ENCODE measurements at places on chromosomes 1 and 21.
A peak's percentile ranks its signal among the peaks of the same experiment; 100 is the strongest.

- no peak for DNase-seq
Measured at GRCh38 chr1:3473381-3473844, 18.9 kb downstream of the ARHGEF16 start.

DNA sequence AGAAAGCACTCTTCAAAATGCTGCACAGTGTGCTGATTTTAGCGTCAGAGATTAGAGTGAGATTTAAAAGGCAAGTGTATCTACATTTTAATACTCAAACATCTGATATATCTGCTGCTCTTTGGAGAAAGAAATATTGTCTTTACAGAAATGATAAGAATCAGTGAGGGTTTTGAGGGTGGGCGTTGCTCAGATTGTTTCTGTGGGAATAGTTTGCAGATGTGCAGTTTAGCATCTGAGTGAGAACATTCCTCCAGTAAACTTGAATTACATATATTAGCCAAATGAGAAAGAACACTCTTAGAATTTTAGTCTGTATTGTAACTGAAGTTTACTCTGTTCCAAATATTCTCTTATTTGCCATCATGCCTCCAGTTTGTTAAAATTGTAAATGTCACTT, 549.2 kb downstream of the NEGR1 start:
- no peak for DNase-seq

DNA sequence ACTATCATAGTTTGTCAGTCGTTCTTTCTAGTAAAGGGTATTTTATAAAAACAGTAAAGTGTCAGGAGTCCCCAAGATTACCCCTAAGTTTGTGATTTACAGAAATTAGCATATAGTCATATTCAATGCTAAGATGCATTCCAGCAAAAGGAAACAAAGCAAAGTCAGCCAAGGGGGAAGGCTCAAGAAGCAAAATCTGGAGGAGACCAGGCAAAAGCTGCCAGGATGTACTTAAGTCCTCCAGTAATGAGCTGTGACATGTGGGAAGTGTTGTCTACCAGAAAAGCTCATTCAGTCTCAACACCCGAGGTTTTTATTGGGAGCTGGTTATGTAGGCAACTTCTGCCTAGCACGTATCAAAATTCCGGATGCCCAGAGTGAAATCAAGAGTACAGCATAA, 373.4 kb upstream of the TMPRSS15 start:
- no peak for DNase-seq

DNA sequence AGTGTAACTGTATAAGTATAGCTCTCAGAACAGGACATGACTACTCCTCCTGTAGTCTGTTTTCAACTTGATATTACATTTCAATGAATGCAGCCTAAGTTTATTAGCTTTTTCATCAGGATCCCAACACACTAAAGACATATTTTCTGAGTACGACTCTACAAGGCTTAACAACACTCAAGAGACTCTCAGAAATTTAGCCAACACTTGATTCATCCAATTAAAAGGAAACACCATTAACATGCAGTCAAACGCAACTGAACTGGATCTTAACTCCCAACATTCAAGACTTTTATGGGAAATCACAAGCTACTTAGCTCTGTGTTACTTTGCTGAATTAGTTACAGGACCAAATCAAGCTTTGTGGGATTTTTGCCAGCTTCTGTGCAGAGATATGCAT, 65.2 kb upstream of the SGIP1 start:
- DNase-seq = no peak

DNA sequence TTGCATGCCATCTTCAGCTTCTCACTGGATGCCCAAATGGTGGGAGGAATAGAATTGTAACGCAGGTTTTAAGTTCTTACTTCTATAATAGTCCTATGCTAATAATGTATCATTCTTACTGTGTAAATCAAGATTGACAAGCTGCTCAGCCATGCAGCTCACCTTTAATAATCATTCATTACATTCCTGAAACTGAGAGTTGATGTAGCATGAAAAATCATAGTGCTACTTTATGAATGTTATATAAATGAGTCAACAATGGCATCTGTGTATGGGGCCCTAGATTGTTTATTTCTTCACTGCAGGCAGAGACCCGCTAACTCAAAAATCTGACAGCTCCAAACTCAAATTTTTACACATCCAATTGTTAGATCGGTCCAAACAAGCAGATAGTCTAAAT, 34.4 kb downstream of the FH start:
- no peak for DNase-seq

DNA sequence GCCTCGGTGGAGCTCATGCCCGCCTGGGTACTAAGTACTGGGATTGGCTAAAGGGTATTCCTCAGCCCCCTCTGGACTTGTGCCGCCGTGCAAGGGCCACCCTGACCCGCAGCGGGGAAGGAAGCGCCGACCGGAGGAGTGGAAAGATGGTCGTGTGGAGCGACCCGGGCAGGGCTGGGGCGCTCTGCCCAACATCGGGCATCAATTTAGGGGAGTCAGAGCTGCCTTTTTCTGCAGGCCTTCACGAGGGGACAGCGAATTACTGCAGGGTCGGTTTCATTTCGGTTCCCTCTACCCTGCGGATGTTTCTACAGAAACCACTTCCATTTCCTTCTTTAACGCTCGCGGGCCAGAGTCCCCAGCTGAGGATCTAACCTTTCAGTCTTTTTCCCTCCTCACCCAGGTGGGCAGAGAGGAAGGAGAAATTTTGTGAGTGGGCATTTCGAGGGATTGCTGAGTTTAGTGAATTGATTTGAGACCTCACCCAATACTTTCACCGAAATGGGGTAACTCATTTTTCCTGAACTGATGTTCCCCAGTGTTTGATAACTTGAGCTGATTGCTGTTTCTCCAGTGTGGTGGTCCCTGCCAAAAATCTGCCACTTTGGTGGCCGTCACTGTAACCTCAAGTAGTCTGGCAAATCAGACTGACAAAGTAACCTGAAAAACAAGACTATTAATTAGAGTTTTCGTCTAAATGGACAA, 1.1 kb downstream of the TOR1AIP1 start:
- DNase-seq = no peak

DNA sequence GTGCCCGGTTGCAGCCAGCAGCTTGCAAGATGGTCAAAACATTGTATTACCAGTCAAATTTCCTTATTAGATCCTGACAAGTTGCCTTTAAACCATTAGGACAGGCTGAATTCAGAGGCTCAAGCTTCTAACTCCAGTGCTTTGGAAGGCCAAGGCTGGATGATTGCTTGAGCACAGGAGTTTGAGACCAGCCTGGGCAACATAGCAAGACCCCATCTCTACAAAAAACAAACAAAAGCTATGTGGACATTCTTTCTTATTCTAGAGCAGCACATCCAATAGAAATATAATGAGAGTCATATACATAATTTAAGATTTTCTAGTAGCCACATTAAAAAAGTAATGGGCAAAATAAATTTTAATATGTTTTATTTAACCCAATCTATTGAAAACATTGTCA, 149.3 kb downstream of the RUNX1 start:
- no peak for DNase-seq

- no peak for DNase-seq
Measured at GRCh38 chr1:9444532-9444931, 94.7 kb upstream of the SLC25A33 start.

DNA sequence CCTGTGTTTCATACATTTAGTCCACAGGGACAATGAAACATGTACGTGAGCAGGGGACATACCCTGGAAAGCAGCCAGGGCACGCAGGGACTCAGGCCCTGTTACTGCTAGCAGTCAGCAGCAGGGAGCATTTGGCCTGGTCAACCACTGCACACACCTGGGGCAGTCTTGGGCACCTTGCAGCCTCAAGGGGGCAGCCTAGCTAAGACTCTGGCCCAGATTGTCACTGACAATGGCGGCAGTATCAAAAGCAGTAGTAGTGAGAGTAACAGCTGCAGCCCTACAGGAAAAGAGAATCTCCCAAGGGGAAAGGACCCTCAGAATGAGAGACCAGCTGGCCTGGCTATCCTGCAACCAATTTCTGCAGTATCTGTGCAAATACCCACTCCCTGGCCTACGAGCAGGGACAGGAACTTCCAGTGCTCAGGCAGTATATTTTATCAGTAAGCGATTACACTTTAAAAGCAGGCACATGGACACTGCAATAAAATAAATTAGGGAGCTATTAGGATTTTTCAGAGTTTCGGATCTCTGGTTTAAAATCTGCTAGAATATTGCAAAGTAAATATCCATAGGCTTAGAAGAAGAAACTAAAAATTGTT, 475.6 kb downstream of the LTN1 start:
- peak; percentile 48 for DNase-seq

DNA sequence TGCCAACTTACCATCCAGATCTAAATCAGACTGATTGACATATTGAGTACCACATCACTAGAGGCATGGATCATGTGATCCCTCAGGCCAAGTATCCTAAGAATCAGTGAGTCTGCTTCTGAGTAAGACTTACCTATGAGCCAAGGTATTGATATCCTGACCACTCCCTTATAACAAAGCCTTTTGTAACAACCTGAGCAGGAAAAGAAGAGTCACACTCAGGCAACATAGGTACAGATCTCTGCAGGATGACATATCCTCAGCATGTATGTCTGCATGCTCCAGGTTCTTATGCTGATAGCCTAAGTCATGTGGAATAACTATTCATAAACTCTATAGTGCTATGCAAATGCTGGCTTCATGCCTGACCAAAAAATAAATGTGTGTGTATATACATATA, 2.3 kb upstream of the LCE1A start:
- no peak for DNase-seq

DNA sequence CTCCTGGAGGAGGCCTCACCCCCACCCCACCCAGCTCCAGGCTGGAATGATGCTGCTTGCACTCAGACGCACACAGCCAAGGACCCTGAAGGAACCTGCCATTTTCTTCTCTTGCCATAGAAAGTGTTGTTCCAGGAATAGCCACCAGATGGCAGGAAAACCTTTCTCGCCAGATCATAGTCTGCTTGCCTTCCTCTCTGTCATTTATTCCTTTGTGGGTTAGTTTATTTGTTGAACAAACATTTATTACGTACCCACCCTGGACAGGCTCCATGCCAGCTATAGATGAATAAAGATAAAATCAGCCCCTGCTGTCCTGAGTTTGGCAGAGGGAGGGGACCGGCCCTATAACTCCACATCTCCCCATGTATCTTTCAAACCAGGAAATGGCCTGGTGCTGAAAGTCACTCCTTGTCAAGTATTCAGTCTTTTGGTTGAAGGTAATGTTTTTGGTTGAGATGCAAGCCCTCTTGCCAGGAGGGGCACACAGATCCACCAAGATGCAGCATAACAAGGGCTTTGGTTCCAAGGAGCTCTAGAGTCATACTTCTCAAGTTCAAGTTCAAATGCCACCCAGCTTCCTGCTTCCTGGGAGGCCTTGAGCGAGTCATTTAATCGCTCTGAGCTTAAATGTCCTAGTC, 7.0 kb upstream of the KCNC4 start:
- peak; percentile 34 for DNase-seq

- no peak for DNase-seq
Measured at GRCh38 chr1:190169311-190170067, 308.2 kb downstream of the BRINP3 start.

GRCh38 chr1:227953022-227953412, 5.3 kb upstream of the WNT9A start:
- no peak for DNase-seq

DNA sequence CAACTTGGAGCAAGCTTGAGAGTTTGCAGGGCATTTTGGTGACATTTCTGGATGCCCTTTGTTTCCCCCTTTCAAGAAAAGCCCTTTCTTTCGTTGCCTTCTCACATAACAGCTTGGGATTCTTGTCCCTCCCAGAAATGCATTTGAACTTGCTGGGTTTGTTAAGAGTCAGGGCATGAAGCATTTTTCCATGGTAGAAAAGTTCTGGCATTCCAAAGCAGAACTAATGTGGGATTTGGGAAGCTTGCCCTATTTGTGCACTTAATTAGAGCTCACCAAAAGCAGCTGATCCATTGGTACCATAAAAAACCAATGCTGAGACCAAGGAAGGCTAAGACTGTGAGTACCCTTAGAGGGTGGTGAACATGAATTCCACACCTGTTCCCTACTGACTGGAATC, 99.8 kb upstream of the HOOK1 start:
- no peak for DNase-seq

DNA sequence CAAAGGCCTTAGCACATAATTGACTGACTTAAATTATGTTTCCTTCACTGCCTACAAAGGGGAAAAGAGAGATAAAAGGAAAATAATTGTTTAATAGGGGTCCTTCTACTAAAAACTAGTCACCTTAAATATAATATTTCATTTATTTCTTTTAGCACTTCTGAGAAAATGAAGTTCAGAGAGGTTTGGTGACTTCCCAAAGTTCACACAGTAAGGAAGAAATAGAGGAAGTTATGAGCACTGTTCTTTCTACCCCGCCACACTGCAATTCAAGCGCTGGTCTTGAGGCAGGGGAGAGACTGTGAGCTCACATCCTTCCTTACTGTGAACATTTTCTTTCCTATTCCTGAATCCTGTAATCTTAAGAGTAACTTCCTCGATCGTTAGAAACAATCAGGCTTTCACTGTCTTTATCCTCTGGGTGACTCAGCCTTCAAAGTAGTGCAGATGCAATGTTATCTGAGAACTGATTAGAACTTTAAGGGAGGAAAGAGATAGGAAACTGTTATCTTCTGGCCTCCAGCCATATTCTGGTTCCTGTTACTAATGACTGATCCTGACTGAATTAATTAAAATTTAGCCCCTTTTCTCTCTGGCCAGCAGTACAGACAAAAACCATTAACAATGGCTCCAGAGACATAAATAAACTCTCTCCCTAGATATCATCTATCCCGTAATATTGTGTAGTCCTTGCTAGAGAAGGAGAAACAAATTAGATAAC, 6.8 kb downstream of the RGS5 start:
- no peak for DNase-seq

DNA sequence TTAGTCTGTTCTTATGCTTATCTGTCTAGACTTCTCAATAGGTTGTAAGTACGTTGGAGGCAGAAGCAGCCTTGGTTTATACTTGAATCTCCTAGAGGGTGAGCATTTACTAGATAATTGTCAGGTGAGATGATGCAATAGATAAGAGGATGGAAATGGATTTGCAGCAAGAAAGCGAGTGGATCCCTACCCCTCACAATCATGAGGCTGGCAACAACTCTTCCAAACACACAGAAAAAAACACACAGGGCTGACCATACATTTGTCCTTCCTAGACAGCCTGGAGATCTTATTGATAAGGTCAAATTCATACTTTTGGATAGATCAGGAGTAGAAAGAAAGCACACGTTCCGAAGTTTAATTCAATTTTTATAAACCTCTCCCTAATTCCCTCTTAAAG, 481.4 kb upstream of the CAMK1G start:
- DNase-seq = no peak

- DNase-seq = no peak
Measured at GRCh38 chr1:53061859-53062707, at the start of gene PODN. Gene PODN, plus strand, starts transcription at chr1:53062213. Its CDS starts 7,643 bp downstream, at chr1:53069856.

DNA sequence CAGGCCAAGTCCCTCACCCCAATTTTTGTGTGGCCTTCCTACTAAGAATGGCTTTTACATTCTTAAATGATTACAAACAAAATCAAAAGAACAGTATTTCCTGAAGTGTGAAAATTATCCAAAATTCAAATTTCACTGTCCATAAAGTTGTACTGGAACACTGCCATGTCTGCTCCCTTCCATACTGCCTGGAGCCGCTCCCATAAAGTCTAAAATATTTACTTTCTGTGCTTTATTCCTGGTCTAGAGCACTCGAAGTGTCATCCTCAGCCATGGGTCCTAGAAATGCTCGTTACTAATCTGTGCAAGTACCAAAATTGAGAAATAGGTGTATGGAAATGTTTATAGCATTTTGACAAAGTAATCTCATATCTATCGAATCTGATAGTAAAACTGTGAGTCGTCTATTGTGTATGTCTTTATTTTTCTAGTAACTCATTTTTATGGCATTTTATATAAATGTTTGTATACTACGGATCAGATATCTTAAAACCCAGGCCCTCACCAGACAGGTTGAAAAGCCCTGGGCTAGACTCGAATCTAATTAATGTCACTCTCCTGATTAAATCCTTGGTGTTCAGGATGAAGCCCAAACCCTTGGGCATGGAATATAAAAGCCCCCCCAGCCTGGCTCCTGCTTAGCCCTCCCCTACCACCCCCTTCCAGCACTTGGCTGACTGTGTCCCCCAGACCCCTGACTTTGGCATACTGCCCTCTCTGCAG, 4.9 kb downstream of the LBR start:
- no peak for DNase-seq
